NCI-H1105 treated with DMSO at 0.1 percent for 48 hours (cell line): ENCODE measurements at places on chromosomes 16 and 17.

DNA sequence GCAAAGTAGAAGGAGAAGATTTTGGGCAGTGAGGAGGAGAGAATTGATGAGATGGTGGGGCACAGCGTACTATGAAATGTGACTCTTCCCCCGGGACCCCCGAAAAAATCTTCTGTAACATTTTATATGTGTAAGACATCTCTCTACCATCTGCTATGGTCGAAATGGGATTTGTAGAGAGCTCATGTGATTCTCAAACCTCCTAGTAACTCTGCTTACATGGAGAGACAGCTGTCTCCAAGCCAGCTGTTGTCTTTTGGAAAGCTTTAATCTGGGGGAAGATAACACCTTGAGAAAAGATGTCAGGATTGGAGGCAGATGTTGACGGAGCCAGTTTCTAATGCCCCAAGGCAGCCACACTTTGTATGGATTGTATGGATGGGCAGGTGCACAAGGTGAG, 94.1 kb downstream of the PRKCB start:
- DNase-seq: no peak

GRCh38 chr16:89418352-89418751, 72.0 kb downstream of the ANKRD11 start:
- no peak for DNase-seq

- DNase-seq: no peak
These were observed 88.5 kb upstream of the IRX3 start for GRCh38 chr16:54375071-54375470.

- DNase-seq: no peak
These were observed 121.2 kb downstream of the SNX29 start for GRCh38 chr16:12097523-12098428.
